Head of caudate nucleus (tissue), 42 donors: ENCODE measurements at places on chromosomes 7 and 10.

DNA sequence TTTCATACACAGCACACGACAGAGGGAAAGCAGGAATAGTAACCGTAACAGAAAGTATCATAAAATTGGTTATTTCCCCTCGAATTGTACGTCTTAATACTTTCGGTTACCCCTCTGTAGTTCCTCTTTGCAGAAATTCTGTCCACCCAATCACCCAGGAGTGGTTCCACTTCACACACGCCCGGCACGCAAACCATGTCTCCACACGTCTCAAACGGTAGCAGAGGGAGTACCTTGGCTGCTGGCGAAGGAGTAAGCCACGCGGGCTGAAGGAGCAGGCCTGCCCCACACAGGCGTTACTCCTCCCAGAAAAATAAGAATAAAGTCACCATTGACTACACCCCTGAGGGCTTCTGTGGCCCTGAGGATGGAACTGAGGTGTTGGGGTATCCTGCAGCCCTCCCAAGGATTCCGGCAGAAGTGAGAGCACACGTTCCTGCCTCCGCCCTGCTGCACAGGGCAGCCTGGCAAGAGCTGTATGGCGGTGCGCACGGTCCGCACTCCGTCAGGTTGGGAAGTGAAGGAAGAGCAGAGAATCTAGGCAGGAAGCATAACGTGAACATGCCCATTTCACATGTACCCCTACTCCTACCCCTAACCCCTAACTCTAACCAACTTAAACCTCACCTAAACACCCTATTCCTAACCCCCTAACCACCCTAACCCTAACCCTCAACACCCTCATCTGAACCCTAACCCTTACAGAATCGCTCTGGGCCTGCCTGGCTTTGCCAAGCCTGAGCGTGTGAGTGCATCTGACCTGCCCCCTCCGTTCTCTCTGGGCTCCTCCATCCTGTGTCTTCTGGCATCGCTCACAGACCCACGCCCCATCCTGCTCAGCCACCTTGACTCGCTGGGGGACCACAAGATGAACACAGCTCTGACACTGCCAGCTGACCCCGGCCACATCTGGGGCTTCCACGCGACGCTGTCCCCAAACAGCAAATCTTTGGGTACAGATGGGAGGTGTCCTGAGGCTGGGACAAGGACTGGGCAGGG lies 18.2 kb downstream of the GPR146 start:
- no peak for DNase-seq

GRCh38 chr10:130745821-130746220 lies 565.7 kb downstream of the TCERG1L start:
- no peak for DNase-seq

- no peak for DNase-seq
These were observed 5.2 kb downstream of the TAX1BP1 start for GRCh38 chr7:27745064-27745583.

- no peak for DNase-seq
These were observed 6.2 kb upstream of the TSPAN15 start for GRCh38 chr10:69445041-69445440.

- no peak for DNase-seq
These were observed 18.0 kb downstream of the RHBDD2 start for GRCh38 chr7:75896803-75897327.

GRCh38 chr7:21829731-21830130 lies 116.0 kb downstream of the CDCA7L start:
- DNase-seq: no peak

DNA sequence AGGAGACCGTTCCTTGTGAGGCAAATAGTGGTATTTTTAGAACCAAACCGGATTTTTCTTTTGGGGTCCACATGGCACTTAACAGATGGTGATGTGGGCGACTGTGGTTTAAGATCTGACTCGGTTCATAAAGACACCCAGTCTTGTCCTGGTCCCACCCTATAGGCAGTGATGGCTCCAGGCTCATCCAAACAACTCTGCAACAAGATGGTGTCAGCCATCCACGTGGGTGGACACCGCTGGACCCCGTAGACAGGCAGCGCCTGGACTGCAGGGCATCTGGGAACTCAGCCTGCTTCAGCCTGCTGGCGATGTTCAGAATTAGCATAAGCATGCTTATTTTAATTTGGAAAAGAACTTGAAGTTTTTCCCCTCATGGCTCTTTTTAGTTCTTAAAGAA lies 258.4 kb upstream of the FZD1 start:
- DNase-seq: no peak

DNA sequence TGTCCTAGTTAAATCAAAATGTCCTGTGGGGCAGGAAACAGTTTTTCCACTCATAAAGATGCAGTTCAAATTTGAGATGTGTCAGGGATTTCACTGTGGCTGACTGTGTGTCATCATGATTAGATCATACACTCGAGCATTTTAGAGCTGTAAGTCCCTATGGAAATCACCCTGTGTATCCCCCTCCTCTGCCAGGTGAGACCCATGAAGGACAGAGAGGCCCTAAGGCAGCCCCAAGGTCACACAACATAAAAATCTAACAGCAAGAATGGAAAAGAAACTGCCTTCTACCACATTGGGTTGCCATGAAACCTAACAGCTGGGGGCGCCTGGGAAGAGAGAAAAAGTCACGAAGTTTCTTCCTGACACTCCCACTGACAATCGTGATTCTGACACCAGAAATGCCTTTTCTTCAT lies 135.8 kb downstream of the KCNMA1 start:
- peak; percentile 75 for DNase-seq

DNA sequence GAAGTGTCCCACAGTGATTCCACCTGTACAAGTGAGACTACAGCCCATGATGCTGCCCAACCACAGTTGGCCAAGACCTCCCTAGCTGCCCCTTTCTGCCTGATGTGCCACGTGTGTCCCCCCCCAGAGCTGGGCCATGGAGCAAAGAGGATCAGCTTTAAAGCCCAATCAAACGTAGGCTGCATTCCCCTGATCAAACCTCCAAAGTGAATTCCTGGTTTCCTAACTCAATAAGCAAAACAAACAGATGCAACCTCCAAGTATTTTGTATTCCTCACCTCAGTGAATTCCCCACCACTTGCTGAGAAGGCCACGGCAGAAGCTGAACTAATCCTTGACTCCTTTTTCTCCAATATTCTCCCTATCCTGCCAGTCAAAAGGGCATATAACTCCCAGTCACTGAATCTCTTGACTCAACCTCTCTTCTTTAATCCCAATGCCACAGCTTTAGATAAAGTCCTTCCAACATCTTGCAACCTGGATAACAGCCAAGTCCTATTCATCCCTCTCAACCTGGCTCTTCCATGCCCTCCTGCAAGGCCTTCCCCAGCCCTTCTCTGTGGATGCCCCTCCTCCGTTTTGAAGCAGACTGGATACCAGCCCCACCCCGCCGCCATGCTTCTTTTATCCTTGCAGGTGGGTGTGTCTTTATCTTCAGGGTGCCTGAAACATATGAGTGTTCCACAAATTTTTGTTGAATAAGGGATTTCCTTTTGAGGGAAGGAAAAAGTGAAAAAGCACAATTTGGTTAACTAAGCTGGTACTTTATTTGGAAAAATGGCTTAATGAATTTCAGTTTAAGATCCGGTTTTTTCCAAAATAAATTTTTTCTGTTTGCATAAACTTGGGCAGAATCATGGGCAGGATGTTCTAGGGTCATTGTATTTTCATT lies 285.2 kb upstream of the MKLN1 start:
- no peak for DNase-seq

- no peak for DNase-seq
These were observed 116.6 kb downstream of the NRP1 start for GRCh38 chr10:33217854-33218253.

GRCh38 chr7:134448356-134449229 lies 10.3 kb downstream of the AKR1B1 start:
- no peak for DNase-seq

DNA sequence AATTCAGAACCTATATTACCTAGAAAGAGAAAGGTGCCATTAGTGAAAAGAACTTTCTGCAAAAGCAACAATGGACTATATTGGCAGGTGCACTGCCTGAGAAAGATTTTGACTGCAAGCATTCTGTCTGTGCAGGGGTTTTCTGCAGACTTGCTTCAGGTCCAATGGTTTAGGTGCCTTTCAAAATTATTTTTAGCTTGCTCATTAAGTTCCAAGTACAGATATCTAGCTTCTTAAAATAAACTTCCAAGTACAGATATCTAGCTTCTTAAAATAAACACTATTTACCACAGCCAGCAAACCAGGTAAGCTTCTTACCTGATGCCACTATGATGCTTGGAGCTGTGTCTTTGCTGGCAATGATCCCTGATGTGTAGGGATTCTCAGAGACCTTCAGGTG lies 485.2 kb downstream of the SORCS1 start:
- DNase-seq: no peak

- DNase-seq: no peak
These were observed 9.4 kb upstream of the CRTAC1 start for GRCh38 chr10:98039690-98040381.

- DNase-seq: no peak
These were observed 33.1 kb downstream of the PNLIPRP2 start for GRCh38 chr10:116653885-116654284.
